ENCODE measurements at places on chromosomes 12 and 14. TPM values are rescaled to one million over a fixed set of nuclear protein-coding genes. Genes with fewer than 3 reads are reported as not detected.

DNA sequence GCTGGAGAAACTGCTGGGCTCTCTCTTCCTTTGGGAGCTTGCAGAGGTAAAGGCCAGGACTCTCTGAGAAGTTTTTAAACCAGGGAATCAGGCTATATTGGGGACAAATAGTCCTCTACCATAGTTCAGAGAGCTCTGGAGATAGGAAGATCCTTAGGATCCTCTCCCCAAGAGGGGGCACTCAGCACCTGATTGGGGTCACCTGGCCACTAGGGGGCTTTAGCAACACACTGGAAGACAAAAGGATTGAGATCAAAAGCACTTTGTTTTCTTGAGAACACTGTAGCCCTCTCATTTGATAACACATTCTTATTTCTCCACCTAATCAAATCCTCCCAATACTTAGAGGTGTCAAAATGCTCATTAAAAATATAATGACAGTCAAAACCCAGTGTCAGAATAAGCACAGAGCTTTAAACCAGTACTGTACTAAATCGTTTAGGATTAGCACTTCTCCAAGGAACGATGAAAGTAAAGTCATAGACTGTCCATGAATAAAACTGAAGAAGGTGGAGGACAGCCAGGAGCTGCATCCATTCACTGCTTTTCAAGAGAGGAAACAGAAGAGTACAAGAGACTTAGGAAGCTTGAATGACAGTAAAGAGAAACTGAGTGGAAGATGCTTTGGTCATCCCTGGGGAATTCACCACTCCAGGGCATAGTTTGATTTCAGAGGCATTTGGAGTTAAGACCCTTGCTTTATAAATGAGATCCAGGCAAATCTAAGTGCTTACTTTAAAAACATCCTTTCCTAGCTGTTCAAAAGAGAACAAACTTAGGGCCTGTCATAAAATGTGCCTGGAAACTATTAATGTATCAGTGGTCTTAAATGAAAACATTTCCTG, 26.5 kb downstream of the BMP4 start:
- DNase-seq: no peak

DNA sequence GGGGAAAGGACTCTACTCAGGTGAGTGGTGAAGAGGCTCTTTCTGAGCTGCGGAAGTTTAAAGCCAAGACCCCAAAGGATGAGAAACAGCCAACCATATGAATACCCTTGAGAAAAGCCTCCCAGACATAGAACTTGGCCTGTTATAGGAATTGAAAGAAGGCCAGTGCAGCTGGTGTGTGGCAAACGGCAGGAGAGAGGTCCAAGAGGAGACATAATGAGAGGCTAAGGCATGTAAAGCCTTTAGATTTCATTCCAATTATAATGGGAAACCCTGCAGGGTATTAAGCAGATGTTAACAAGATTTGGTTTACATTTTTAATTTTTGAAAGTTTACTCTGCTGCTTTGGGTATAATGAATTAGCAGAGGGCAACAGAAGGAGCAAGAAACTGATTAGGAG, 552.1 kb upstream of the FBXO33 start:
- no peak for DNase-seq

DNA sequence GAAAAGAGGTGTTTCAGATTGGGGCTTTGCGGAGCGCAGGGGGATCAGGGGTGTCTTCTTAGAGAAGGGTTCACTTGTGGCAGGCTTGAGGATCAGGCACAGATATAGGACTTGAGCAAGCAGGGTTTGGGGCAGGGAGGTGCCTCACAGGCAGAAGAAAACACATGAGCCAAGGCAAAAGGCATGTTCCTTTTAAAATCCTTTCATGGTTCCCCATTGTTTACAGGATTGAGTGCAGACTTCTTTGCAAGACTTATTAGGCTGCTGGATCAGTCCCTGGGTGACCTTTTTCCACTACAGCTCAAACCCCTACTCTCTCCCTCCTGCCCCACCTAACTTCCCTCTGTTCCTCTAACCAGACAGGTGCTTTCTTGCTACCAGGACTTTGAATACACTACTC, 19.7 kb downstream of the HSPB8 start:
- no peak for DNase-seq

GRCh38 chr12:124726596-124727263, 136.9 kb downstream of the SCARB1 start:
- DNase-seq: no peak

- DNase-seq: no peak
Observed at GRCh38 chr14:24815543-24815942, 181.6 kb upstream of the GZMB start.

GRCh38 chr14:104460791-104461651, 118.5 kb upstream of the C14orf180 start:
- DNase-seq: no peak

- no peak for DNase-seq
Observed at GRCh38 chr12:110344657-110345056, 58.9 kb downstream of the ANAPC7 start.

GRCh38 chr12:91991399-91992187, 154.1 kb downstream of the BTG1 start:
- DNase-seq: no peak

DNA sequence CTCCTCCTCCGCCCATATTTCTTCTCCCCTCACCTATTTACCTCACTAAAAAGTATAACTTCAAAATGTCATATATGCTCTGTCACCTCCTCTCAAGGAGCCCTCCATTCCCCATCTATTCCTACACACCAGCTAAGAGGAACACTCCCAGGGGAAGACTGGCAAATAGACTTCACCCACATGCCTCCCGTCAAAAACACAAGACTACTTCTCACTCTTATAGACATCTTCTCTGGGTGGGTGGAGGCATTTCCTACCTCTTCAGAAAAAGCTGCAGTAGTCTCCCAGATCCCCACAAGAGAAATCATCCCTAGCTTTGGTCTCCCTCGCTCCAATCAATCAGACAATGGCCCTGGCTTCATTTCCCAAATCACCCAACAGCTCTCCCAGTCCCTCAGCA, 66.2 kb downstream of the MOK start:
- DNase-seq: no peak

DNA sequence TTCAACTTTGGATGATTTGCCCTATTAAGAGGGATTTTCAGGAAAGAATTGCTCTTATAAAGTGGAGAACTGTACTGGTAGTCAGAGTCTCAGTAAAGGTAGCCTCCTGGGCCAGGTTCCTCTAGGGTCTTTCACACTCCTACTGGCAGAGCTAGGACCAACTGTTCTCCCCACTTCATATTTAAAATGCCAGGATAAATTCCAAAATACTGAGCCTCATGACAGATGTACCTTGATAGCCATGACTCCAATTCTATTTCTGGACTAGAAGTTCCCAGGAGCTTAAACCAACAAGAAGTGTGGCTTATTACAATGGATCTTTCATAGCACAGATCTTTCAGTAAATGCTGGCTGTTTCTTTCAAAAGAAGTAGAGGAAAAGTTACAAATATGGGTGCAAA, 126.5 kb downstream of the C12orf75 start:
- no peak for DNase-seq

- DNase-seq: no peak
Observed at GRCh38 chr12:57813971-57814772, 4.4 kb downstream of the AVIL start.

DNA sequence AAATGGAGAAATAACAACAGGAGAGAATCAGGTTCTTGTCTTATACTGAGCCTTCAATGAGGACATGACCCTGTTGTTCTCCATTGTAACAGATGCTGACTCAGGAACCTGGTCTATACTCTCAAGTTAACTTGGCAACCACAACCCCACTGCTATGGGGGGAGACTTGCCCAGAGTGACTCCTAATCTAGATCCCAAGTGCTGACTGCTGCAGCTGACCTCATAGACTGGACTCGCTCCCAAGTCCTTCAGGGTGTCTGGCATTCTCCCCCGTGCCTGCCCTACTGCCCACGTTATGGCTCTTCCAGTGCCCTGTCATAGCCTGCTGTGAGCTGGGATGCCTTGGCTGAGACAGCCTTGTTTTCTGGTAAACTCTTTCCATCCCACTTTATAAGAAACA, 37.1 kb downstream of the NID2 start:
- no peak for DNase-seq

GRCh38 chr12:30015631-30016337, 232.0 kb upstream of the TMTC1 start:
- DNase-seq: no peak

- peak; percentile 51 for DNase-seq
Observed at GRCh38 chr12:4809013-4809448, 88.8 kb downstream of the GALNT8 start.

- no peak for DNase-seq
Observed at GRCh38 chr12:31423405-31423804, 97.5 kb upstream of the SINHCAF start.

DNA sequence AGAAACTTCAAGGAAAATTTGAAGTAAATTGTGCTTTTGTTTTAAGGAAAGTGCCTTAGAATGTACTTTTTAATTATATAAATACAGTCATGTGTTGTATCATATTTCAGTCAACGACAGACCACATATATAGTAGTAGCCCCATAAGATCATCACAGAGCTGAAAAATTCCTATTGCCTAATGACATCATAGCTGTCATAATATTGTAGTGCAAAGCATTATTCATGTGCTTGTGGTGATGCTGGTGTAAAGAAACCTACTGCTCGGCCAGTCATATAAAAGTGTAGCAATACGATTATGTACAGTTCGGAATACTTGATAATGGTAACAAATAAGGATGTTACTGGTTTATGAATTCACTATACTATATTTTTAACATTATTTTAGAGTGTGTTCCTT, 198.9 kb upstream of the SLC16A7 start:
- no peak for DNase-seq

- no peak for DNase-seq
Observed at GRCh38 chr12:44389896-44390295, 486.2 kb downstream of the NELL2 start.

- no peak for DNase-seq
Observed at GRCh38 chr12:110661337-110661972, 27.5 kb downstream of the HVCN1 start.

DNA sequence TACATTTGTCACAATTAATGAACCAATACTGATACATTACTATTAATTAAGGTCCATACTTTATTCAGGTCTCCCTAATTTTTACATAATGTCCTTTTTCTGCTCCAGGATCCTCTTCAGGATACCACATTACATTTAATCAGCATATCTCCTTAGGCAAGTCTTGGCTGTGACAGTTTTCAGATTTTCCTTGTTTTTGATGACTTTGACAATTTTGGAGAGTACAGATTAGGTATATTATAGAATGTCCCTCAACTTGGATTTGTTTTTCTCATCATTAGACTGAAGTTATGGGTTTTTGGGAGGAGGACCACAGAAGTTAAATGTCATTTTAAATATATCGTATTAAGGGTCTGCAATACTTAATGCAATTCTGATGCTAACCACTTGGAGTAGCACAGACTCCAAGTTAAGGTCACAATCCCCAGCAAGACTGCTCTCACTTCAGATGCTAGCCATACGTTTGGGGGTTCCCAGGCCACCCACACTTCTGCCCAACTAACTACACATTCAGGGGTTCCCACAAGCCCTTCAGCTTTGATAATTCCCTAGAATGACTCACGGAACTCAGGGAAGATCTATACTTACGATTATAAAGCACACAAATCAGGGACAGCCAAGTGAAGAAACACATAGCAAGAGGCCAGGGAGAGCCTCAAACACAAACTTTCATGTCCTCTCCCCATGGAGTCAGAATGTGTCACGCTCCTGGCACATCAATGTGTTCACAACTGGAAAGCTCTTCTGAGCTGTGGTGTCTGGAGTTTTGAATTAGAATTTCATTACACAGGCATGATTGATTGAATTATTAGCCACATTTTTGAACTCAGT, 17.0 kb upstream of the NUBPL start:
- DNase-seq: no peak

GRCh38 chr12:12327802-12328201, 22.2 kb downstream of the MANSC1 start:
- no peak for DNase-seq

DNA sequence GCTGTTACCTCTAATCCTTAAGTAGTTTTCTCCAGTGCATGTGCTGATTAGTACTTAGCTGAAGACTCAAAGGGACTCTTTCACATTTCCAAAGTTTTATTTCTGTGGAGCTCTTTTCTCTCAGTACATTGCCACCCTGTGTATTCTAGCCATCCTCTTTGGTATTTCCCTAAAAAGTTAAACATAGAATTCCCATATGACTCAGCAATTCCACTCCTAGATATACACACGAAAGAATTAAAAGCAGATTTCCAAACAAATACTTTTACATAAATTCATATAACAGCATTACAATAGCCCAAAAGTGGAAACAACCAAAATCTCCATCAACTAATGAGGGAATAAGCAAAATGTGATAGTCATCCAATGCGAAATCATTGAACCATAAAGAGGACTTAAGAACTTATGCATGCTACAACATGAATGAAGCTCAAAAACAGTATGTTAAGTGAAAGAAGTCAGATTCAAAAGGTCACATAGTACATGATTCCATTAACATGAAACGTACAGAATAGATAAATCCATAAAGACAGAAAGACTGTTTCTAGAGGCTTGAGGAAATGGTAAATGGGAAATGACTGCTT, 9.0 kb upstream of the NOVA1 start:
- no peak for DNase-seq

DNA sequence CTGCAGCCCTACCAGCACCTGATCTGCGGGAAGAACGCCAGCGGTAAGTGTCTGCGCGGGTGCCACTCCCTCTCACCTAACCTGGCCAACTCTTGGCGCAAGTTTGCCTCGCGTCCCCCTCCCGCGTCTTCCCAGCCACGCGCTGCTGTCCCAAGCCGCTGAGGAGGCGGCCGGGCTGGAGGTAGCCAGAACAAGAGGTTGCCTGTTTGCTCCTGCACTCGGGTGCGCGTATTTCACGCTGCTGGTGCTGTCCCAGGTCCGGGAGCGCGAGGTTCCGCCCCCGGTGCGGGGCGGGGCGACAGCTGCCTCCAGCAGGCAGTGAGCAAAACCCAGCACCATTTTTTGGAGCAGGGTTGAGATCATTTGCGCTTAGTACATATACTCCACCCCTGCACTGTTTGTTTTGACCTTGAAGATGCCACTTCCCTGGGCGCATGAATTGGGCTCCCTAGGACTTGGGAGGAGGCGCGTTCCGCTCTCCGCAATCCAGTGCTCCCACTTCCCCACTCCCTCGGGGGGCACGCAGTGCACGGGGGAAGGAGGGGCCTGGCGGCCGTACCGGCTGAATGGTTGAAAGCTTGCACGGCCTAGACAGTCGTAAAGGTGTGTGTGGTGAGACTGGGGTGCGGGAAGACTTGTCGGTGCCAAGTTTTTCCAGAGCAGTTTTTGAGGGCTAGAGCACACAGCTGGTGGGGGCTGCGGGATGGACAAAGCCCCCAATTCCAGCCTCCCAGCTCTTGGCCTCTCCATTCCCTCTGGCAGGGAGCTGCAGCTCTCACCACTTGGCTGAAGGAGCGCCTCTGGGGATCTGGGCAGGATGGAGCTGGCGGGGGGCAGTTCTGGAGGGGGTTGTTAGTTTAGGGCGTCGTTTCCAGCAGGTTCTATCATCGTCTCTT, 226.9 kb upstream of the CRY1 start:
- DNase-seq: no peak

- DNase-seq: no peak
Observed at GRCh38 chr12:11880381-11880780, 190.4 kb upstream of the BCL2L14 start.

GRCh38 chr12:55850893-55851292, 8.2 kb upstream of the MMP19 start:
- DNase-seq: no peak

Gene NOVA1
- total RNA-seq: 13.3 TPM

Gene RNU4-1
- 5,368 TPM for total RNA-seq

Gene CLSTN3
- 81.1 TPM for total RNA-seq

Gene GLT1D1
- 1.5 TPM for total RNA-seq

Gene CMKLR1
- 1.7 TPM for total RNA-seq

Gene SDR39U1
- total RNA-seq: 64.2 TPM

Gene OTUB2
- total RNA-seq: 6.6 TPM

Gene JAG2
- total RNA-seq: 33.7 TPM

Gene LRP1
- total RNA-seq: 253 TPM

Gene SCNN1A
- total RNA-seq: 20.3 TPM

Gene PPP1R36
- total RNA-seq: 0.66 TPM

Gene FGF6
- not detected for total RNA-seq
